NCI-H146 (cell line): ENCODE measurements at places on chromosomes 16 and 17.

GRCh38 chr16:80803339-80804055, 901 bp downstream of the CDYL2 start:
- no peak for DNase-seq

DNA sequence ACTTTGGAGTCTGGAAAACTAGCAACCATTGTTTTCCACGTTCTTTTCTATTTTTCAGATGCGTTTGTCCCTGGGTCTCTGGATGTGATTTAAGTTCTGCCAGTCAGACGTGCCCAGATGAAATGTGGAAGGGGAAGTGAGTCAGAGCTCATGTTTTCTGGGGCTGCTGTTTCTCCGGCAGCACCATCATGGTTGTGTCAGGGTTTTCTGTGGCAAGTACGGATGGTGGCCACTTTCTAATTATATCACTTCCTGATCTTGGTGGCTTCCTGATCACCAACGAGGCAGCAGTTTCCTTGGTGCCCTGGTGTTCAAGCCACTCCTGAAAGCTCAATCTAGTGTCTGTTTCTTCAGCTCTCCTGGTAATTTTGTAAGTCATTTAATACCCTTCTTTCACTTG, 31.4 kb upstream of the PMFBP1 start:
- no peak for DNase-seq

DNA sequence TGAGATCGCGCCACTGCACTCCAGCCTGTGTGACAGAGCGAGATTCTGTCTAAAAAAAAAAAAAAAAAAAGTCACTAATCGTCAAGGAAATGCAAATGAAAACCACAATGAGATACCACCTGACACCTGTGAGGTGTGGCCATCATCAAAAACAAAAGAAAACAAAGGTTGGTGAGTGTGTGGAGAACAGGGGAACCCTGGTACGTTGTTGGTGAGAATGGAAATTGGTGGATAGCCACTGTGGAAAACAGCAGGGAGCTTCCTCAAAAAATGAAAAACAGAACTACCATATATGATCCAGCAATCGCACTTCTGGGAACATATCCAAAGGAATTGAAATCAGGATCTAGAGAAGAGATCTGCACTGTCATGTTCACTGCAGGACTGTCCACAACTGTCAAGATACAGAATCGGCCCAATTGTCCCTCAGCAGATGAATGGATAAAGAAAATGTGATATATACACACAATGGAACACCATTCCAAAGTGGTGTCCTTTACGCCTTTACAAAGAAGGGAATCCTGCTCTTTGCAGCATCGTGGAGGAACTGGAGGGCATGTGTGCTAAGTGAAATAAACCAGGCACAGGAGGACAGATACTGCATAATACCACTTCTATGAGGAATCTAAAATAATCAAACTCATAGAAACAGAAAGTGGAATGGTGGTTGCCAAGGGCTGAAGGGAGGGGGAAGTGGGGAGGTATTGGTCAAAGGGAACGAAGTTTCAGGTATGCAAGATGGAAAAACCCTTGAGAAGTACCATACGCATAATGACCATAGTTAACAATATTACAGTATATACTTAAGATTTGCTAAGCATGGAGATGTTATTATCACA, 63.5 kb upstream of the PLCG2 start:
- DNase-seq, result peak; percentile 19

DNA sequence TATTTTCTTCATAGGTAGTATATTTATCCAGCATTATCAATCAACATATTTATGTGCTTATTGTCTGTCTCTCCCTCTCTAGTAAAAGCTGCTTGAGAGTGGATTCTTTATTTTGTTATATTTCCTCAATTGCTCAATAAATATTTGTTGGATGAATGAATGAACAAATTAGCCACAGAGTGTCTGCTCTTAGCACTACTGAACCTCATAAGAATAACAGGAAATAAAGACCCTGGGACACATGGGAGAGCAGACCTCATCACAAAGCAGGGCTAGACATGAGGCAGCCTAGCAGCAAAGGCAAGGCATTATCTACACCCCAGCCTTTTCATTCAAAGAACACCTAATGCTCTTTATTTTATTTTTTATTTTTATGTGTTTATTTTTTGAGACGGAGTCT, 34.9 kb upstream of the TANC2 start:
- no peak for DNase-seq

DNA sequence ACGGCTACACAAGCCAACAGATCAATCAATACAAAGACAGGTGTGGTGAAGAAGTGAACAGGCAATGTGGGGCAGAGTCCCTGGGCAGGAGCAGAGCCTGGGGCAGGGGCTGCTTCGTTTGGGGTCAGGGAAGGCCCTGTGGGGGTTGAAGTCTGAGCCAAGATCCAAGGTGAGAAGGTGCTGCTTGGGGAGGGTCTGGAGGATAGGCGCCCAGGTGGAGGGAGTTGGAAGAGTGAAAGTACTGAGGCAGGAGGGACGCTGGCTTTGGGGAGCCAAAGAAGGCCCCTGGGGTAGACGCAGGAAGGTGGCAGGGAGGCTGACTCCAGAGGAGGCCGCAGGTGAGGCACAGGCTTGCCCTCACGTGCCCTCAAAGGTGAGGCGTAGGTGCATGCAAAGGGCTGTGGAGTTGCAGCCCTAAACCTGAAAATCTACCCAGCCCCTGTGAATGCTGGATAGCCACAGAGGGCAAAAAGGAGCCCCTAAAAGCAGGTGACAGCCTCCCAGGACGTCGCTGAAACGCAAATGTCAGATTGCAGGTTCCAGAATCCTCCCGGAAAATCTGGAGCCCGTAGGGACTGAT, 33.3 kb downstream of the WFDC1 start:
- DNase-seq, result no peak

- DNase-seq, result peak; percentile 84
Measured at GRCh38 chr16:52548261-52549010, 1.5 kb upstream of the TOX3 start.

DNA sequence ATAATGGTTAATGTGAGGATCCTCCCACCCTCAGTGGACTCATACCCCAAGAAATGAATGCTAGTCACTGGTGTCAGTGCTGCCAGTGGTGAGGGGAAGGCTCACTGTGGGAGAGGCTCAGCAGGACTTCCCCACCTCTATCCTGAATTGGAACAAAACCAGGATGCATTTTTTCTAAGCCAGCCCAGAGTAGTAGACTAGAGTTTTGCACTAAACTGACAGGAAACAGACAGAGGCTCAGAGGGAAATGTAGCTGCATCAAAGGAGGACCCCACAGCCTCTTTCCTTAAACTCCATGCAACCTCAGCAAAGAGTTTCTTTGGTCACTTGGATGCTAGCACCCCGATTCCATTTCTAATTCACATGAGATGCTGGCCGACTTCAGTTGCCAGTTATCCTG, 10.7 kb upstream of the SKAP1 start:
- no peak for DNase-seq

GRCh38 chr16:84677849-84678248, 22.0 kb upstream of the USP10 start:
- DNase-seq, result no peak
